SHP77 (cell line): ENCODE measurements at places on chromosomes 7 and 10.
A peak's percentile ranks its signal among the peaks of the same experiment; 100 is the strongest.

DNA sequence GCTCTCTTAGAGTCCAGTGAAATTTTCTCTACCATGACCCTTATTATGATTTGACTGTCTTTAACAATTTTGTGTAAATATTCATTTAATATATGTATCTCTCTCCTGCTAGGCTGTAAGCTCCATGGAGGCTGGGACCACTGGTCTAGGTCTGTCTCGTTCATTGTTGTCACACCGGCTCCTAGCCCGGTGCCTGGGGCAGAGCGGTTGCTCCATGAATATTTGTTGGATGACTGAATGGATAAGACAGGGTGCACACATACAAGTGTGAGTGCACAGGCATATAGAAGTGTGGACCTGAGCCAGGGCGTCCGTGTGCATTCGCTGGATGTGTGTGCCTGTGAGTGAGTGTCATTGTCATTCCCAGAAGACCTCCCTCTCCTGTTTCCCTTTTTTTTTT, 20.9 kb upstream of the LBX1 start:
- no peak for DNase-seq

- no peak for DNase-seq
Observed at GRCh38 chr7:26684447-26684846, 179.9 kb downstream of the SKAP2 start.

DNA sequence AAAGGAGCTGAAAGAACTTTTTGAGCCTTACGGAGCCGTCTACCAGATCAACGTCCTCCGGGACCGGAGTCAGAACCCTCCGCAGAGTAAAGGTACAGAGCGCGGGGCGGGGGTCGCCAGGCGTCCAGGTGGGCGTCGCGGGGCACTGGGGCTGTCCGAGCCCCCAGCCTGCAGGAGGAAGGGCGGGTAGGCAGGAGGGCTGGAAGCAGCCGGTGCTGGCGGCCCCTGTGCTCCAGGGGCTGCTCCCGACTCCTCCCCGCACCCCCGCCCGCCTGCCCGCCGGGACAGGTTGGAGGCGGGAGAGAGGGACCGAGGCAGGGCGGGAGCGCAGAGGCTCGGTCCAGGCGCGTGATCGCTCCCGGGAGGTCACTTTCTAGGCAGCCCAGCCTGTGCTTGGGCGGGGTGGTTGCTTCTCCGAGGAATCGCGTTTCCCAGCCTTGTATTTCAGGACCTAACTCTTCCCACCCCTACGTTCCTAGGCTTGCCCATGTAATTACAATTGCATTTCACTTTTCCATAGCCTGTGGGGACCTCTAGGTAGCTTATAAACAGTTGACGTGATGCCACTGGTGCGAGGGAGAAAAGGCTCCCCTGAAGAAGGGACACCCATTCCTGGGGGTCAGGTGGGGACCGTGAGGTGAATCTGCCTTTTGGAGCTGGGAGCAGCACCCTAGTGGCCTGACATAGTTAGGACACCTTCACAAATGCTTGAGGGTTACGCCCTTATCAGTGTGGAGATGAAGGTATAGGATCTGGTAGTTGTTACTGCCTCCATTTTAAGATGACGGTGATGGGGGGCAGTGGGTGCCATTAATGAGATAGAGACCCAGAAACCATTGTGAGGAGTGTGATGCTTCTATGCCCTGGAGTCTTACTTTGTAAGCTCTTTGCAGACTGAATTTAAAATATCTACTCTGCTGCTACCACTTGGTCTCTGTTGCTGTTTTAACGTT, 148.2 kb downstream of the CELF2 start:
- no peak for DNase-seq

DNA sequence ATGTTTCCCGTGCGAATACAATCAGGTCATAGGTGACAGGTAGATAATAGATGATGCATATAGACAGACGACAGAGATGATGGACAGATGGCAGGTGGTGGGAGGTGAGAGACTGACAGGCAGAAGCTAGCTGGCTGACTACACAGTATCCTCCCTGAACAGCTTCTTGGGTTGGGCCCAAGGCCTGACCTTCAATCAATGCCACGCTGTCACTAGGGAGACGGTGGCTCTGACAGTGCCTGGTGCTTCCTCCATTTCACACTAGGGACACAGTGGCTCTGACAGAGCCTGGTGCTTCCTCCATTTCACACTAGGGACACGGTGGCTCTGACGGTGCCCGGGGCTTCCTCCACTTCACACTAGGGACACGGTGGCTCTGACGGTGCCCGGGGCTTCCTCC, 200.1 kb downstream of the DIP2C start:
- no peak for DNase-seq

- peak; percentile 32 for DNase-seq
Observed at GRCh38 chr10:86899670-86900276, 57.6 kb downstream of the MMRN2 start.

DNA sequence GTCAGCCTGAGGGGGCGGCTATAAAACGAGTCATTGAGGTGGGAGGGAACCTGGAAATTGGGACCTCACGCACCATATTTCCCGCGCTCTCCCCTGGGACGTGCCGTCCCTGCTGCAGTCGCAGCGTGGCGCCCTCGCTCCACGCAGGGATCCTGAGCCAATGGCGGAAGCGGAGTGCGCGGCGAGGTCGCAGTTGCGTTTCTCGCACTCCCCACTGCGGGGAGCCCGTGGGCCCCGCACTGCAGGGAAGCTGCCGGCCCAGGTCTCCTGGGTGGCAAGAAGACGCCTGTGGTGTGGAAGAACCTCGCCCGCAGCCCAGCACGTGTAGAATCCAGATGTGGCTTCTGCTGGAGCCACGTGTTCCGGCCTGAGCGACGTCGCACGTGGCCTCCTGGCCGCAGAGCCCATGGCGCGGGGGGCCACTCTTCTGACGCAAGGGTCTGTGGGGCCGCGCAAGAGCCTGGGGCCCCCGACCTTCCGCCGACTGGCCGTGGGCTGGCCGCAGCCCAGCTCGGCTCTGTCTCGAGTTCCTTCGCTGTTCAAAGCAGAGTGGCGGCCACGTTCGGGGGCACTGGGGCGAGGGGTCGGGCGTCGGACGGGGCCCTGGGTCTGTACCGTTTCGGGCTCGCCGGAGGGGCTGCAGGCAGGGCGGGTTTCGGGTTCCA, 26.4 kb downstream of the HIF1AN start:
- DNase-seq = no peak

- DNase-seq = no peak
Observed at GRCh38 chr7:22654831-22655230, 72.2 kb upstream of the IL6 start.

DNA sequence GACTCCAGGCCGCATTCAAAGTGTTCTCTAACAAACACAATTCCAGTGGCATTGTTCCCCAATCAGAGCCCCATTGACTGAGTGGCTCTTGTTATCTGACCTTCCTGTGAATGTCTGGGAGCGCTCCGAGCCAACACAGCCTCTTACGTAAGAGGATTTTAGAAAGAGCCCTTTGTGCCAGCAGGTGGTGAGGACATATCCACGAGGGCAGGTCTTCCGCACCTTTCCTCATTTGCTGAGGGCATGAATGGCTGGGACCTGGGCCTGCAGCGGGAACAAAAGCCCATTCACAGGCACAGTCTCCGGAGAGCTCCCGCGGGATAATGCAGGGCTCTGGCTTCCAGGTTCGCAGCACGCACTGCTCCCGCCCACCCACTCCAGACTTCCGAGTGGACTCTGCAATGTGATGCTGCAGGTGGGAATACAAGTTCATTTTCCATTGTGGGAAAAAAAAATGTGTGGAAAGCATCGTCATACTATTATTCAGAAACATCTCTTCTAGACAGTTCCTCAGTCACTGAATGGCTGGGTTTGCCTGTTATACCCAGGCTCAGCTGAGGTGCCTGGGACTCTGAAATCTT, 295.0 kb upstream of the IGFBP3 start:
- no peak for DNase-seq

- no peak for DNase-seq
Observed at GRCh38 chr7:117716707-117717299, 156.4 kb downstream of the CTTNBP2 start.

DNA sequence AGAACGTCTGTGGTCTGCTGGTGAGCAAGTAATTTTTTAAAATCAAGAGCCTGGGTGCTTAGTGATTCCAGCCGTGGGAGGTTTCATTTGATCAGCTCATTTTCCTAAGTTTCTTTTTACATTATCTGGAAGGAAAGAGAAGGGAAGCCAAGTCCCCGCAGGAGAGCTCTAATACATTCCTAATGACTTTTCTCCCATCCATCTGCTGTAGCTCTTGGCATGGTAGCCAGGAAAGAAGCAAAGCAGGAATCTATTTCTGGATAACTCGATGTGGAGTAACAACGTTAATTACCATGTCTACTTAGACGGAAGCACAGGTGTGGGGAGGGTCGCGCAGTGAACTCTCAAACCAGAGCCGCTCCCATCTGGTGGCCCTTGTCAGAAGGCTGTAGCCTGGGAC, 121.9 kb downstream of the PAXIP1 start:
- no peak for DNase-seq

GRCh38 chr10:92208157-92208720, 82.6 kb downstream of the CPEB3 start:
- DNase-seq = no peak

DNA sequence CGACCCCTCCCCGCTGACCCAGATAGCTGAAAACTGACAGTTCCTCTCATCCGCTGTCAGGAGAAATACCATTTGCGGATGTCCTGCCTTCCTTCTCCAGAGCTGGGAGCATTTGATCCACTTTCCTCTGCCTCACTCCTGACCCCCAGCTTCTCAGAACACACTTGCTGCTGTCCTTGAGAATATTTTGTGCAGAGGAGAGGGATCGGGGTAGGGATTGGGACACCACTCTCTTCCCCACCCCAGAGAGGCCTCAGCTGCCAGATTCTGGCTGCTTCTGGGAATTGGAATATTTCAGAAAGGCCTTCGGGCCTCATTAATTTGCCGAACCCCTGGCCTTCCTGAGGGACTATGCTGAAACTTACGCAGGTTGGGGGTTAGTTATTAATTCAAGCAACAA, 97.0 kb downstream of the C10orf105 start:
- no peak for DNase-seq

DNA sequence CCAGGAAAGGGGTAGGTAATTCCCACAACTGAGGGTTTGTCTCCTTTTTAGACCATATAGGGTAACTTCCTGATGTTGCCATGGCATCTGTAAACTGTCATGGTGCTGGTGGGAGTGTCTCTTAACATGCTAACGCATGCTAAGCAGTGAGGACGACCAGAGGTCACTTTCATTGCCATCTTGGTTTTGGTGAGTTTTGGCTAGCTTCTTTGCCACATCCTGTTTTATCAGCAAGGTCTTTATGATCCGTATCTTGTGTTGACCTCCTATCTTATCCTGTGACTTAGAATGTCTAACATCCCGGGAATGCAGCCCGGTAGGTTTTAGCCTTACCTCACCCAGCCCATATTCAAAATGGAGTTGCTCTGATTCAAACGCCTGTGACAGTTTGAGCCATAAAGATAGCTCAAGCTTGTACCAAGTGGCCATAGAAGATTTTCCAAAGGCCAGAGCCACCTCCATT, 176.0 kb upstream of the NAMPT start:
- no peak for DNase-seq

DNA sequence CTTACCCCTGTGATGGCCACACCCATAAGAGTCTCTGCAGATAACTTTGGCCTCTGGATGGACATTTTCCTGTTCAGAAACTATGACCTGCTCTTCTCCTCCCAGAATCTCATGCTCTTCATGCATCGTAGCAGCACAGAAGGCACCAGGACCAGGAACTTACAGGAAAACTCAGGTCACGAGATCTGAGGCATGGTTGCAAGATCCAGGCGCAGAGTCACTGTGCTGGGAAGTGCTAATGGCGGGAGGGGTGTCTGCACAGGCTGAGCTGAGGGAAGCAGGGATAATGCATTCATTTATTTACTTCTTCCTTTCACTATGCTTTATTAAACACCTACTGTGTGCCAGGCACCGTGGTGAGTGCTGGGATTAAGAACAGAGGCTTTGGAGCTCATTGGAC, 48.2 kb upstream of the LOXL4 start:
- no peak for DNase-seq

- DNase-seq = no peak
Observed at GRCh38 chr7:128705891-128706333, 33.2 kb upstream of the CALU start.

- no peak for DNase-seq
Observed at GRCh38 chr10:93173967-93174845, 100.5 kb downstream of the CYP26A1 start.

DNA sequence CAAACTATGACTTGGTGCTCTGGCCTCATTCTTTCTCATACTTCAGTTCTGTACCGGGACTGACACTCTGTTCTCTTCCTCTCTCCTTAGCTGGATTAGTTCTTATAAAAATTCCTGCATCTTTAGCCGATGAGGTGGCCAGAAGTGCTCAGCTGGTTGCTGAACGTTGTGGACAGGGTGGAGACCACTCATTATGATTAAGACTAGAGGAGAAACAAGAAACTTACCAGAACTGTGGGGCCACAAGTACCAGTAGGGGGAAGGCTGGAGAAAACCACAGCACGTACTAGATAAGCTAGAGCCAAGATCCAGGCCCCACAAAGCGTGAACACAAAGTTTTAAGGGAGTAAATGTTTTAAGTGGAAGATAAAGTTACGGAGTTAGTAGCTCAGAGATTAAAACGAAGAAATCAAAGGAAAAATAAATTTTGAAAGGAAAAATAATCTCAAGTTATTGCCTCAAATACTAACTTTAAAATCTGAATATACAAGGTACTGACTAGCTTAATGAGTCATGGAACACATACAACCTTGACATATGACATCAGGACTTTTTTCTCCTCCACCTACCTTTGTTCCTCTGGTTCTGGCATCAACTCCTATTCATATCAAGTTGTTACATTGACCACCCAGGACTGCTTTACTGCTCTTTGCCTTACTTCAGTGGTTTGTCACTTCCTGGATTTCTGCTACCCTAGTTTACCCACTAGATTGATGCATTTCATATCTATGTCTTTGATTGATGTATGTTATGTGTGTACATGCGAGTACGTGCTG, 469.0 kb downstream of the TFEC start:
- DNase-seq = no peak

- no peak for DNase-seq
Observed at GRCh38 chr7:148717266-148717793, 18.6 kb downstream of the CUL1 start.

GRCh38 chr7:44764665-44765578, 16.3 kb downstream of the ZMIZ2 start:
- DNase-seq = no peak

- peak; percentile 38 for DNase-seq
Observed at GRCh38 chr10:12130237-12130872, 878 bp downstream of the SEC61A2 start.

GRCh38 chr10:5871596-5871995, 18.1 kb downstream of the ANKRD16 start:
- DNase-seq = no peak

DNA sequence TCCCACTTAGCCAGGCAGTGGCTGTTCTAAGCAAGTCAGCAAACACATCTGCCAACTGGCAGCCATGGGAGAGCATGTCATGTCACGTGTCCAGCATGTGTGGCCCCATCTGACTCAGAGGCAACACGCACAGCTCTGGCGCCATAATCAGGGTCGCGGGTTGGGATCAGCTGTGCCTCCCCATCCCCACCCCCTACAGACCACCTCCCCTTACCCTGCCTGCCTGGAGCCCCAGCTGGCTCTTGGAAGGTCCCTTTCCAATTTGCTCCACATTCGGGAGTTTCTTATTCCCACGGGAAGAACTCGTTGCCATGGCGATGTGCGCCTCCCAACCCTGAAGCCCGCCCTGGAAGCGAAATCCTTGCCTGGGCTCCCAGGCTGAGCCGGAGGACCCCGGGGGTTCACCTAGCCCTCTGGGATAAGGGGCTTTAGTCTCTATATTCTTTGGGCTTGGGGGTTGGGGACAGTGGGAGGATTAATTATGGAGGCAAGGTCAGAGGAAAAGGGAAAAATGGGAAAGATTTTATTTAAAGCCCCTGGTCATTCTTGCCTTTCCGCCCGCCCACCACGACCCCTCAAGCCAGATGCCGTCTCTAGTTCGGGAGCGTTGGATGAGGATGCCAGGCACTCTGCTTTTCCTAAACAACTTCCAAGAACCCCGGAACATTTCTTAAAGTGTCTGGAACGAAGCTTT, 283.7 kb downstream of the ZEB1 start:
- peak; percentile 45 for DNase-seq
